Vein endothelial cell (primary cell): ENCODE measurements at places on chromosomes 6 and 20. TPM values are rescaled to one million over a fixed set of nuclear protein-coding genes. Genes with fewer than 3 reads are reported as not detected.

LGSN gene
- total RNA-seq = not detected in 2 replicates

DZANK1 gene
- 0.98 and 1.7 TPM in 2 replicates for total RNA-seq

CRYBG1 gene
- total RNA-seq = 34.6 and 40.6 TPM in 2 replicates

FILIP1 gene
- 10.0 and 22.5 TPM in 2 replicates for total RNA-seq

TBC1D32 gene
- total RNA-seq = 4.5 and 4.9 TPM in 2 replicates

KCNQ5 gene
- total RNA-seq = under 0.01 and 0.10 TPM in 2 replicates

COX4I2 gene
- not detected in 2 replicates for total RNA-seq

CRISP2 gene
- not detected in 2 replicates for total RNA-seq

FOXQ1 gene
- total RNA-seq = not detected in 2 replicates

BMP6 gene
- 163 and 246 TPM in 2 replicates for total RNA-seq

SAPCD1 gene
- 2.1 TPM in 1 of 2 replicates, not detected in the other for total RNA-seq
